H7 (cell line): ENCODE measurements at places on chromosomes 5 and 9. TPM values are rescaled to one million over a fixed set of nuclear protein-coding genes. Genes with fewer than 3 reads are reported as not detected.

SPARC gene
- 419 and 483 TPM in 2 replicates for total RNA-seq

- no peak for DNase-seq
These were observed 380.3 kb upstream of the ACTBL2 start for GRCh38 chr5:57862942-57863341.

TAS2R1 gene
- not detected in 2 replicates for total RNA-seq

ANXA2R gene
- total RNA-seq = 0.63 and 0.83 TPM in 2 replicates

DNA sequence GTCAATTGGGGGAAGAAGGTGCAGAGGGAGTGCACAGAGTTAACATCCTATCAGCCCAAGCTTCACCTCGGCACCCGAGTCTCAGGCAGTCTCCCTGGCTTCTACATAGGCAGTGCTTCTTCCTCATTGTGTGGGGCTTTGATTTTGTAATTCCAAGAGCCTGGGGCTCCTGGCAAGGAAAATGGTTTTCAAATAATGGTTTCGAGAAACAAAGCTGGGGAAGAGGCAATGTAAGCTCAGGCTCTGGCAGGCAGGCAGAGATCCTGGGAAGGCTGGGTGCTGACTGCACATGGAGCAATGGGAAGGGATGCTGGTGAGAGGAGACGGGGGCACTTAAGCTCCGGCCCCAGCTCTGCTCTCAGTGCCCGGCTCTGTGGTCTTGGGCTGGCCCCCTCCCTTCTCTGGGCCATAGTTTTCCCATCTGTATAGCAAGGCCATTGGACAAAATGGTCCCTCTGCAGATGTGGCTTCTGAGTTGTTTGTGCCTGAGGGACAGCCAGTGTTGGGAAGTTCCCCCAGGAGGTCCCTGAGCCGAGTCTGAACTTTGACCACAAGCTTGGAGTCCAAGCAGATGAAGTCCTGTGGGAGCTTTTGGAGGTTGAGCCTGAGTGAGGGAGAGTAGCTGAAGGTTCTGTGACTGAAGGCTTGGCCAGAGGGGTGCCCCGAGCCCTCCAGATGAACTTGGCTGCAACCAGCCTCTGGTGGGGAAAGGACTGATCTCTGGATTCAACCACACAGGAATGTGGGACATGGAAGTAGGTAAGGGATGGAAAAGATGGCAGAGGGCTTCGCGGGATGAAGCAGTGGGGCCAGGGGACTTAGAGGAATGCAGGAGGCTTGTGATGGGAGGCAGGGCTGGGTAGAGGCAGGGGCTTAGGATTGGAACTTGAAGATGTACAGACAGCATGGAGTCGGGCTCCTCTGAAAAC is 28.5 kb upstream of the IL17B start:
- DNase-seq = no peak

FAM221B gene
- not detected in 2 replicates for total RNA-seq

DNA sequence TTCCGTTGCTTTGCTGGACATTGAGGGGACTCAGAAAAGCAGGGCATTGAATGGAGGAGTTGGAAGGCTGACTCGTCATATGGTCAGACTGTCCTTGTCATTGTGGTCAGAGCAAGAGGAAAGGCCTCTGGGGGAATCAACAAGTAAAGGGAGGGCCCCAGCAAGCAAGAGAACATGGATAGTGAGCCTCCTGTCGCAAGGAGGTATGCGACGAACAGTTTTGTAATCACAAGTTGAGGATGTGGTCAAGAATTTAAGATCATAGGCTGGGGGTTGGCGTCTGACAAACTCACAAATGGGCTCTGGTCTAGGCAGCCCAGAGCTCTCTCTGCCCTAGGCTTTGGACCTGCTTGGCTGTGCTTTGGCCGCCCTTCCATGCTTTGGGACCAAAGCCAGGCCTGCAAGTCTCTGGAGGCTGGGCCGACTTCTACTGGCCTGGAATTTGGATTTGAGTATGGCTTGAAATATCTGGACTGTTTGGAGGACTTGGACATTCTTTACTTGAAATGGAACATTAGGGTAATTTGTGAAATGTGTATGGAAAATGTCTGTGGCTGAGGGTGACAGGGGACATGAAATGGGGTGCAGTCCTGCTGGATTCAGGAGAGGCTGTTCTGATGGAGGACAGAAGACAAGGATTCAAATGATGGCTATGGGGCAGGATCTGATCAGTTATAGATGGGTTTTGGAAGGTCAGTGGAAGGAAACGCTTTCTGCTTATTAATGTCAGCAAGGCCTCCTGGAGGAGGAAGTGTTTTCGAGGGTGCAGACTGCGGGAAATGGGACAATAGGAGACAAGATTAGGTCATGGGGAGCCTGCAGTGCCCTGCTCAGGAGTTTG is 19.2 kb upstream of the NDST1 start:
- DNase-seq = no peak

DNA sequence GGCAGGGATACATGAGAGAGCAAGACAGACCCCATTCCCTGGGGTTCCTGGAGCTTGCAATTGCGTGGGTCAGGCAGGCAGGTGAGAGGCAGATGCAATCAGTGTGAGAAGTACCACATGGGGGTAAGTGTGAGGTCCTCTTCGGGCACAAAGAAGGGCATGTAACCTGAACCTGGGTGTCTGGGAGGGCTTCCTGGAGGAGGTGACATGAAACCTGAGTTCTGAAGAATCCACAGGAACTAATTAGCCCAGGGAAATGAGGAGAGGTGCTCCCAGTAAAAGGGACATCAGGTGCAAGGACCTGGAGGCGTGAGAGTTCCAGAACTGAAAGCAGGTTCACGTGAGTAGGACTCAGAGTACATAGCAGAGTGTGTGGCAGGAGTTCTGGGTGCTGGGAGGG is 2.5 kb downstream of the AMBP start:
- no peak for DNase-seq

DNA sequence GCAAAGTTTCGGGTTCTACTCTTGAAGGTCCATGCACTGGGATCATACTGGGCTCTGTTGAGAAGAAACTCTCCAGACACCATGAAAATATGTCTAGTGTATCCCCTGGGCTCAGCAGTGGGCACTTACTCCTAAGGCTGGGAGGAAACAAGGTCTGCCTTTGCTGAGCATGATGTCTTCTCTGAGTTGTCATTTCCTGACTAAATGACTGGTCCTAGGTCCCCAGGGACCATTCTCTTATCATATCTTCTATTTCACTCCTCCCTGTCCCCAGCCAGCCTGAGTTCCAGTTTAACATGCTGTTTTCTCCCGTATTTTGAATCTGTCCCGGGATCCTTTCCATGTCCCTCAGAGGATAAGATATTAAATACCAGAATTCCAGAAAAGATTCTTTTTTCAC is 225.4 kb downstream of the MTRR start:
- no peak for DNase-seq

- DNase-seq = no peak
These were observed 466.0 kb upstream of the ADAMTS16 start for GRCh38 chr5:4674166-4674565.

DNA sequence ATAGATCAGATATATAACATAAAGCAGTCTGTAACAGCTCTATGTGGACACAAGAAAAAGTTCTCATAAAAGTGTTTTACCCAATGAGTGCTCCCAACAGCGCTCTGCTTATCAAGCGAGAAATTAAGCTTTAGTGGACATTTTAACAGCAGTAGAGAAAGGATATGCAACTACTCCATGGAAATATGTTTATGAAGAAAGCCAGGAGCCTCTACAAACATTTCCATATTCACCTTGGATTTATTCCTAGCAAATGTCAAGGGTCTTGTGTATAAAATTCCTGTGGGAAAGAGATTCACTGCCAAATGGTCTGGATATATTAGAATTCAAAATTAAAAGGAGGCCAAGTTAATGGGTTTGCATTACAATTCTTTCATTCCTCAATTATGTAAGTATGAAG is 66.5 kb downstream of the DTWD2 start:
- DNase-seq = no peak

DNA sequence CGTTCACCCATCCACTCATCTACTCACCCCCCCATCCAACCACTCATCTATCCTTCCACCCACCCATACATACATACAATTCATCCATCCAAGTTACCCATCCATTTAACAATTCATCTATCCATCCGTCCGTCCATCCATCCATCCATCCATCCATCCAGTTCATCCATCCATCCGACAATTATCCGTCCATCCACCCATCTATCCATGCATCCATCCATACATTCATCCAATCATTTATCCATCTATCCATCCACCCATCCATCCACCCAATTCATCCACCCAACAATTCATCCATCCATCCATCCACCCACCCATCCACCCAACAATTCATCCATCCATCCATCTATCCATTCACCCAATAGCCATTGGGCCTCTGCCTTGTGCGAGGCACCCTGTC is 173.2 kb upstream of the MVB12B start:
- no peak for DNase-seq

DNA sequence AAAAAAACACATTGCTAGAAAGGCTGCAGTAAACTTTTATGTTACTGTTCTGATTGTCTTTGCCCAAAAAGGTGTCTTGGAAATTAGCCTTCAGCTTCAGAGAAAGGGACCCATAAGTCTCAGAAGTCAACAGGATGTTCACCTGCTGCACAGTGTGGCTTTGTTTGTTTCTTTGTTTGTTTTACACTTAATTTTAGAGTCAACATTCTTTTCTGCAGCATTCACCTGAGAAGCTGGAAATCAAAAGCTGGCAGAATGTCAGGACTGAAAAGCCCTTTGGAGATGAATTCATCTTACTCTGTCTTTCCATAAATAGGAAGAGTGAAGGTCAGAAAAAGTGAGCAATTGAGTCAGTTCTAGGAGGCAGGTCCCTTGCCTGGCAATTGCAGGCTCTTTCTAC is 170.0 kb downstream of the PAPPA start:
- no peak for DNase-seq

DNA sequence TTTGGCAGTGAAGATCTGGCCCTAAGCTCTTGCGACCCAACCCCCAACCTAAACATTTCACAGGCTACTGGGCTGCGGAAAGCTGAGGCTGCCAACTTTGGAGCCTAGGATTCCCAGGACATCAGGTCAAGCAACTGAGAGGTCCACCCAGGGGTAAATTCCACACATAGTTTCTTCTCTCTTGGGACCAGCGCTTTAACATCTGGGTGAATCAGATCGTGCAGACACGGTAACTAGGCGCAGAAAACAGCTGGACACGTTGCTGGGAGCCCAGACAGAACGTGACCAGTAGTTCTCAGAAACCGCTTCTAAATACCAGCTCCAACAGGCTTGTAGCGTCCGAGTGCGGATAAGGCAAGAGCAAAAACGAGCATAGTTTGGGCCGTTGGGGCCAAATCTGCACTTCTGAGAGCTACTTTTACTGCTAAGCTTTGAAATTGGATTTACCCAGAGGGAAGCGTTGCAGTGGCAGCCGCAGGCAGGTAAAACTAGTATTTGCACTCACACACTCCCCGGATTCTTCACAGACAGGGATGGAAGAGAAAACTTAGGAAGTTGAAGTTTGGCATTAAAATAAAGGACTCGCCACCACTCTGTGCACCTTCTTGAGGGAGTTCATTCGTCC is 11.8 kb downstream of the ITGA1 start:
- DNase-seq = peak; percentile 36

DNA sequence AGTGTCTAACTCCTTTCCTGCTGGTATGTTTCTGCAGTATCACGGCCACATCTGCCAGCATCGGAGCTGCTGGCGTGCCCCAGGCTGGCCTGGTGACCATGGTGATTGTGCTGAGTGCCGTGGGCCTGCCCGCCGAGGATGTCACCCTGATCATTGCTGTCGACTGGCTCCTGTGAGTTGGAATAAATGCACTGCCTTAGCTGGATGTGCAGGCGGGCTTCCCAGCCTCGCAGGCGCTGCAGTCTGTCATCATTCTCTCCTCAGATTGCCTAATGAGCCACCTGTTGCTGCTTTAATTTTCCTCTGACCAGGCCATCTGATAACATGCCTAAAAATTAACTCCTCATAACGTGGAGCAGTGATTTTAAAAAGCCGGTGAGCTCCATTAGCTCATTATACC is 79.1 kb upstream of the PLPP6 start:
- DNase-seq = no peak

MVB12B gene
- total RNA-seq = 6.1 and 7.2 TPM in 2 replicates

SPATA31A3 gene
- 0.22 TPM in 1 of 2 replicates, not detected in the other for total RNA-seq

- peak; percentile 83 for DNase-seq
These were observed 733 bp downstream of the COL23A1 start for GRCh38 chr5:178589180-178590140.

GRCh38 chr5:157651623-157652376 is 438 bp downstream of the SOX30 start:
- peak; percentile 80 for DNase-seq

- DNase-seq = no peak
These were observed 70.4 kb downstream of the MUSK start for GRCh38 chr9:110738982-110739381.

- no peak for DNase-seq
These were observed 26.6 kb downstream of the HMGCS1 start for GRCh38 chr5:43286623-43287022.

- peak; percentile 79 for DNase-seq
These were observed 216.8 kb upstream of the OTULINL start for GRCh38 chr5:14364576-14365472.

CNTFR gene
- total RNA-seq = 26.6 and 43.2 TPM in 2 replicates

TMEFF1 gene
- total RNA-seq = 30.6 and 36.9 TPM in 2 replicates

DNA sequence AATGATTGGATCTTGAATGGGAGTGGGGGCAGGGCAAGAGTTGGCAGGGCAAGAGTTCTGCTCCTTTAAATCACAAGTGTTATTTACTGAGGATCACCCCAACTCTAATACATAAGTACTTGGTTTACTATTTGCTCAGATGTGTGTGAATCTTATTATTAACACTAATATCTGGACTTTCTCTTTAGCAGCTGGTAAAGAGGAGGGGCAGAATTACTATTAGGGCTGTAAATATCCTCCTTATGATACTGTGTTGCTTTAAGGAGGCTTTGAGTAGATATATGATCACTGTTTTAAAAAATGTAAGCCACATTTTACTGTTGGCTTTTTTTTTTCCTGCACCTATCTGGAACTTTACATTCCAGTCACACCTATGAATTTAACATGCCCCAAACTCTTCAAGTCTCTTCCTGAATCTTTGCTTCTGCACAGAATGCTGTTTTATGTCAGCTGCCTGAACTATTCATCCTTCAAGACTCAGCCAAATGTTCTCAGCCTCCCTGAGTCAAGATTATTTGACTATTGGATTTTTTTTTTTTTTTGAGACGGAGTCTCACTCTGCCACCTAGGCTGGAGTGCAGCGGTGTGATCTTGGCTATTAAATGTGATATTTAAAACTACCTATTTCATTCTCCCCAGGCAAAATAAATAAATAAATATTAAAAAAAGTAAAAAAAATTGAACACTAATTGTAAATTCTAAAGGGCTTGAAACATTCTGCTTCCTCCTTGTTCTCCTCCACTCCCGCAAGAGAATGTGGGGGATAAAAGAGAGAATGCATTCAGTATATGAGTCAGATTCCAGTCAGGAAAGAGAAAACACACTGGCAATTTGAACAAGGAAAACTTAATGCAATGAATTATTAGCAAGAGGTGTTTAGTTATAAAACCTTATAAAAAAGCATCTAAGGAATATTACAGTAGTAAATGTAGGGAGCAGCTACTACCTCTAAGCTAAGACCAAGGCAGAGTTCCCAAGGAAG is 99.3 kb downstream of the FOCAD start:
- DNase-seq = no peak

DNA sequence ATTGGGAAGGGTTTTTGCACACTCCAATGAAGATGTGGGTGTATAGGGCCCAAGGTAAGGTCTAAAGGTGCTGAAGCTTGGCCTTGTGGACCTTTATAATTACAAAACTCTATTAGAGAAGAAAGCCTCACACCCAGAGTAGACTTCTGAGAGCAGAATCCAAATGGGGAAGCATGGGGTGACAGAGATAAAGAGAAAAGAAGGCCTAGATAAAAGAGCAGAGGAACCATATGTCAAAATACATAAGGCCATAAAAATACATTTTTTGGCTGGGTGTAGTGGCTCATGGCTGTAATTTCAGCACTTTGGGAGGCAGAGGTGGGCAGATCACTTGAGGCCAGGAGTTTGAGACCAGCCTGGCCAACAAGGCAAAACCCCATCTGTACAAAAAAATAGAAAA is 27.4 kb upstream of the TCERG1 start:
- no peak for DNase-seq

- DNase-seq = no peak
These were observed 263.5 kb downstream of the NTRK2 start for GRCh38 chr9:84932915-84933527.
